Choroid plexus epithelial cell (primary cell): ENCODE measurements at places on chromosomes 11 and 22.
A peak's percentile ranks its signal among the peaks of the same experiment; 100 is the strongest.

DNA sequence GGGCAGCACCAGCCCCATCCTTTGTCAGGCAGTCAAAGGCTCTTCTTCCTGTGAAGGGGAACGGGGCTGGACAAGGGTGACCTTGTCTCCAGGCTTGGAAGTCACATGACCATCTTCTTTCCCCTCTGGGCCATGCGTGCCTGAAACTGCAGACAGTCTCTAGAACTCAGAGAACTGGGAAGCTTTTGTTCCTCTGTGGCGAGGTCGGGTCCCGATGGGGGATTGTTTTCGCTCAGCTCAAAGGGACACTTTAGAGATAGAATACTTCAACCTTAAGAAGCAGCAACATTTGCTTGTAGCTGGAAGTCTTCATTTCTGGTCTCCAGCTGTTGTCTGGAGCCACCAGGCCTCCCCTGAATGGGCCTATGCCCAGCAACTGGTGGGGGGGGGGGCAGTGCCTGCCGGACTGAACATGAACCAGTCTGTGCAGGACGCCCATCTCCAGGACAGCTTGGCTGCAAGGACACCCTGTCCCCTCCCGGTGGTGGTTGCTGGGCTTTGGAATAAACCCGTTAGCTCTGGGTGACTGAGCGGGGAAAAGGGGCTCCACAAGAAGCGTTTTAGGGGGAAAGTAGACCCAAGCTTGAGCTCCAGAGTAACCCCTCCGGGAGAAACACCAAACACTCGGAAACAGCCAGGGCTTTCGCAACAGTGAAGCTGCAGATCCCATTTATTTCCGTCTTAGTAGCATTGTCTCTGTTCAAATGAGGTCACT lies 55.7 kb upstream of the EMID1 start:
- DNase-seq: no peak

DNA sequence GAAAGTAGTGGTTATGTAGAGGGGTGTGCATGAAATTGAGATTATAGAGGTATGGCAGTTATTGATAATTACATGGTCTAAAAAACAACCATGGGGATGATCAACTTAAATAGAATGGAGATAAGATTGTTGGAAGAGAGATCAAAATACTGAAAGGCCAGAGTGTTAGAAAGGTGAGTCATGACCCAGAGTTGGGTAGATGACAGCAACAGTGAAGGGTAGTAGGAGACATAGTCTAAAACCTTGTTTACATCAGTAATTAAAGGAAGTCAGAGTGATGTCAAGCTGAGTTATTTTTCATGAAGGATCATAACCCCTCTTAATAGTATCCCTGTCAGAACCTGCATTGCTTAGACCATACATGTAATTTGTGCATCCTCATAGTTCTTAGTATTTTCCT lies 110.9 kb downstream of the ELP4 start:
- DNase-seq: no peak

- no peak for DNase-seq
Observed at GRCh38 chr11:122755409-122755808, 82.9 kb upstream of the CRTAM start.

- DNase-seq: no peak
Observed at GRCh38 chr22:36940676-36941075, 27.2 kb downstream of the CSF2RB start.

DNA sequence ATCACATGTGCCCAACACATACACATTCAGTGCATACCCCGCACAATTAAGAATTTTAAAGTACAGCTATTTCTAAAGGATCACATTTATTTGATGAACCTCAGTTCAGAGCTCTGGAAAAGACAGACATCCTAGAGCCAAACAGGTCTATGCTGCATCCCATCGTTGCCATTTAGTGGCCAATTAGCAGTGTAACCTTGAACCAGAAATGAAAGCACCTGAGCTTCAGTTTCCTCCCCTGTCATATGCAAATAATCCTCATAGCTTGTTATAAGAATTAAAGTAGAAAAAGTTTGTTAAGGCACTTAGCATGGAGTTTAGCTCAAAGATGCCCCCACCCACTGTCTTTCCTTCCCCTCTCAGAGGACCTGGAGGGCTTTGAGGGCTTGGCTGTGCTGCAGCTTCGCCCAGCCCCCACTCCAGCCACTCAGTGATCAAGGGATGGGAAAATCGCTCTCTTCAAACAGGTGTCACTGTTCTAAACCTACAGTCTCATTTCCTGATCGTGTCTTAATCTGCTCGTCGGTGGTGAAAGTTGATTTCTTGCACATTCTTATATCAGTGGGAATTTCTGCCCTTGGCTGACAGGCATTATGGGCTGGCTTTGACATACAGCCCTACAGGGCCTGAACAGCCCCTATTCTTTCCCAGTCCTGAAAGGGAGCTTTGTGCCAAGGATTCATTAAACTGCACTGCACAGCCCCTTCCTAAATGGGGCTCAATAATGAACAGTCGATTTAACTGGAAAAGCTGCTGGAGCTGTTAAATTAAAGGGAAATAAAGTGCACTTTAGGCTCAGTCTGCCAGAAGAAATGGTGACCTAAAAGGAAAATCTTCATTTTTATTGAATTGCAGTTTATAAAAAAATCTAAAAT lies 23.3 kb upstream of the FAM181B start:
- DNase-seq: no peak

DNA sequence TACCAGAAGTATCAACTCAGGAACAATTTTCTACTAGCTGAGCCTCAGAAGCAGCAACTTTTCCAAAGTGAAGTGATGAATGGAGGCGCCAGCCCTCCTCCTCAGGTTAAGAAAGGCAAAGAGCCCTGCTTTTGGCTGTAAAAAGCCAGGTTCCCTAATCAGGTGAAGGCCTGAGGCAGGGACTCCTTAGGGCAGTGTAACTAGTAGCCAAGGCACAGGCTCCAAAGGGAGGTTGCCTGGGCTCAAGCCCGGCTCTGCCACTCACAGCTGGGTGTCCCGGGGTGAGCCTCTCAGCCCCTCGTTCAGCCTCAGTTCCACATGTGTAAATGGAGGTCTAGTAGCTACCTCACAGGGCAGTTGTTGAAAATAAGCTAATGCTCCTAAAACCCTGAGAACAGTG lies 19.5 kb downstream of the TSKU start:
- no peak for DNase-seq

DNA sequence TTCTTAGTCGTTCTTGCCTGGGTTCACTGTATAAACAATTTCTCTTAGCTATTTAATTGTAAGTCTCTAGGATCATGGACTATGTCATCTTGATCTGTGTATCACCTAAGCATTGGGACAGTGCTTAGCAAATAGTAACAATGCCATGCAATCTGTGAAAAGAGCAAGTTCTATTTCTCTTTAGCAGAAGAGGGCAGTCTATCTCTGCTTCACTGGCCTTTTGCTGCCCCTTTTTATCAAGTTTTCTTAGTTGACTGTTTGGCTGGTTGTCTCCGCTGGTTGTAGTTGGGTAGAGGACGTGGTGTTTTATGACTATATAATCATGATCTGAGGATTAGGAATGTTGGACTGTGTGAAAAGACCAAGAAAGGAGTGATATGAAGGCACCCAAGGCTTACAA lies 315.0 kb downstream of the JRKL start:
- DNase-seq: peak; percentile 11

DNA sequence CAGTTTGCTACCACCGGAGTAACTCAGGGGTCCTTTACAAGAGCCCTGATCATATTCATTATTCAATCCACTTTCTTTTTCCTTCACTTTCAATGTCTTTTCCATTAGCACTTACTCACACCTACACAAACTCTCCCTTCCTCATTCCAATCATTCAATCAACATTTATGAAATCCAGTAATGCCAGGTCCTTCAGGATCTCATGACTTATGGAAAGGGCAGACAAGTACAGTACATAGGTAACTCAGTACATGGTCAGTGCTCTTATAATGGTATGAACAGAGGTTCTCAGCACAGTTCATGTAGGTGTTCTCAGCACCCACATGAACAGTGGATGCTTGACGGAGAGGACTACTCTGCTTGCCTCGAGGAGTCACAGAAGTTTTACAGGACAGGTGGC lies 106.6 kb downstream of the USP35 start:
- DNase-seq: no peak

DNA sequence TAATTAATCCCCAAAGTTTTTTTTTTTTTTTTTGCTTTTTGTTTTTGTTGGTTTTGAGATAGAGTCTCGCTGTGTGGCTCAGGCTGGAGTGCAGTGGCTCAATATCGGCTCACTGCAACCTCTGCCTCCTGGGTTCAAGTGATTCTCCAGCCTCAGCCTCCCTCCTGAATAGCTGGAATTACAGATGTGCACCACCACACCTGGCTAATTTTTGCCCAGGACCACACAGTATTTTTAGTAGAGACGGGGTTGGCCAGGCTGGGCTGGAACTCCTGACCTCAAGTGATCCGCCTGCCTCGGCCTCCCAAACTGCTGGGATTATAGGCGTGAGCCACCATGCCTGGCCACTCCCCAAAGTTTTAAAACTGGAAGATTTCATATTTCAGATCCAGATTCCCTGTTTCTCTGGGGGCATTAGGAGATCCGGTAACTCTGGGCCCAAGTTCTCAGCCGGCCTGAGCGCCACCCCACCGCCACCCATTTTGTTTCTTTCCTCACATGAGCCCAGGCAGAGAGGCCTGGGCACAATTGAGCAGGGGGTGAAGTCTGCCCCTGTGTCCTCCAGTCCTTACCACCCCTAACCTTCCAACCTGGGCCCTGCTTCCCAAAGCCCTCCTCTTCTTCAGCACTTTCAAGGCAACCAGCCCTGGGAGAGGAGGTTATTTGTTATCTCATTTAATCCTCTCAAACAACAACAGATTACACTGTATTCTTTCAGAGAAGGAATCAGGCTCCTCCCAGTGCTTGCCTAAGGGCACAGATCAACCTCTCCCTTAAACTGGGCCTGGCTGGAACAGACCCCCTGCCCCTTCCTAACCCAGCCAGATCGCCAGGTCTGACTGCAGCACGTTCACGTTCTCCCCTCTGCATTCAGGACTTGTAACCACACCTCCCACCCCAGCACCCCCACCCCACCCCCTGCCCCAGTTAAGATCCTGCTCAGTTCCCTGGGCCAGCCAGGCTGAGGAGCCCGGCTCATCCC lies 1.9 kb upstream of the CSNK1E start:
- DNase-seq: no peak

DNA sequence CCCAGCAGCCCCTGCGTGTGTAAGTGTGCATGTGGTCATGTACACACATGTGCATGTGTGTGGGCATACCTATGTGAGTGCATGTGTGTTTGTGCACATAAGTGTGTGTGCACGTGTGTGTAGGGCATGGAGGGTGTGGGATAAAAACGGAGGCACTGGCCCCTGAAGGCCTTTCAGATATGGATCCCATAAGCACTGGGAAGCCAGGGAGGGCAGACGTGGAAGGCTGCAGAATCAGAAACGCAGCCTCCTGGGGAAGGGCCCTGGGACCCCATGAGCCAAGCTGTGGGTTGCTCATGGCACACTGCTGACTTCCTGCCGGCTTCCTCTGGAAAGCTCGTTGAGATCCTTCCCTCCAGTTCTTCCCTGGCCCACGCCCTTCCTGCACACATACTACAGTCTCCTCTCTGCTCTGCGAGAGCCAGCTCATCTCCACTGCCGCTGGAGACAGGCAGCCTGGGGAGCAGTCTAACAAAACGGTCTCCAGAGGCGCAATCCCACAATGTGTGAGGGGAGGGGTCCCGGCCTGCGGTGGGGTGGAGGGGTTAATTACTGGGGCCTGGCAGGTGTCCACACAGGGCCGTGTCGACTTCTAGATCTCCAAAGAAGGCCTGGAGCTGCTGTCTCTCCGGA lies 435.2 kb upstream of the B3GAT1 start:
- no peak for DNase-seq

DNA sequence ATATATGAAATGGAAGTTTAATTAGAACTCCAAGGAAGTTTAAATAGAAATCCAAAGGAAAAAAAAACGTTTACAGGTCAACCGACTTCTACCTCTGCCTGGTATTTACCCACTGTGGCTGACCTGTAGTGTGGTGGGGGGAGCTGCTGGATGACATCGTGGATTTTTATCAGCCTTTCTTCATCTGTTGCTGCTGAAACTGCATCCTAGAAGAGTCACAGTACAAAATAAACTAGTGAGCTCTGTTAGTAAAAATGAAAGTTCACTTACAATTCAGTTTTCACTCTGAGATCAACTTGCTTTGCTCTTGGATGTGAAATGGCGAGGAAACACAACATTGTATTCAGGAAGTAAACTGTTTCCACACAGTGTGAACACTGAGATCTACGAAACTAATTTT lies 43.2 kb upstream of the TP53AIP1 start:
- no peak for DNase-seq

- DNase-seq: peak; percentile 88
Observed at GRCh38 chr11:64675450-64676260, 47.3 kb downstream of the NRXN2 start.

GRCh38 chr11:113090716-113091480 lies 129.7 kb downstream of the NCAM1 start:
- no peak for DNase-seq

- peak; percentile 87 for DNase-seq
Observed at GRCh38 chr11:69674267-69674885, 777 bp downstream of the LTO1 start.

GRCh38 chr11:115083144-115083806 lies 404.9 kb downstream of the NXPE2 start:
- DNase-seq: no peak

GRCh38 chr11:116240710-116241109 lies 532.1 kb downstream of the BUD13 start:
- peak; percentile 4 for DNase-seq

GRCh38 chr11:82843057-82843795 lies 57.0 kb downstream of the PRCP start:
- no peak for DNase-seq

DNA sequence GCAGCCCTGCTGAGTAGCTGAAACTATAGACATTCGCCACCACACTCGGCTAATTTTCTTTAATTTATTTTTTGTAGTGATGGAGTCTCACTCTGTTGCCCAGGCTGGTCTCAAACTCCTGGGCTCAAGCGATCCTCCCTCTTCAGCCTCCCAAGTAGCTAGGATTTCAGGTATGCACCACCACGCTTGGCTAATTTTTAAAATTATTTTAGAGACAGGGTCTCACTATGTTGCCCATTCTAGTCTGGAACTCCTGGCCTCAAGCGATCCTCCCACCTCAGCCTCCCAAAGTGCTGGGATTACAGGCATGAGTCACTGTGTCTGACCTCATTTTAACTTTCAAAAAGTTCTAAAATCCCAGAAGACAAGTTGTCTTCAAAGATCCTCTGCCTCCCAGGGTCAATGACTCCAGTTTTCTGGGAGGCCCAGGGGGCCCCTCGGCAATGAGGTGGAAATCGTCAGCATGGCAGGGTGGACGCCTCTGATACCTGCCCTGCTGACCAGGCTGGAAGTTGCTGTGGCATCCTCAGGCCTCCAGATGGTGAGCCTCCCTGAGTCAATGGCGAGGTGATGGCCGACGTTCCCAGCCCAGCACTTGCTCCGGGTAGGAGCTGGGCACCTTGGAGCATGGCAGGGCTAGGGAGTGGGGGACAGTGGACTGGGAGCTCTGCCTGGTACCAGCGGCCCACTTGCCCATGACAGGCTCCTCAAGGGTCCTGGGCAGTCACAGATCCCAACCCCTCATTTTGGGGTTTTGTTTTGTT lies 31.1 kb downstream of the RPL3 start:
- no peak for DNase-seq
